KBM-7 (cell line): ENCODE measurements at places on chromosomes 12 and 14.

- DNase-seq = no peak
Observed at GRCh38 chr12:76539727-76540126, 19.8 kb downstream of the OSBPL8 start.

DNA sequence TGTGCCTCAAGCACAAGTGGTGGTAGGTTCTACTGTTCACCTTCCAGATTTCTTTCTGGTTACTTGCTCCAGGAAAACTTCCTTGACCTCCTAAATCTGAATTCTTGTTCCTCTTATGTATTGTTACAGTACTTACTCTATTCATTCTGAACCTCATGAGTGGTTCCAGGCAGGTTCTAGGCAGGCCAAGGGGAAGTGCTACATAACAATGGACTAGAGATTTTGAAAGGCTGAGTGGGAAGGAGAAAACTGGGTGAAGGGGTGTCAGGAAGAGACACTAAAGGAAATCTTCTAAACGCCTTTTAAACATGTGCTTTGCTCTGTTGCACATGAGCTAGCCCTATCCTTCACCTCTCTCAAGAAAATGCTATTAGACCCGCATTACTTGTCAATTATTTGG lies 1.6 kb downstream of the YARS2 start:
- DNase-seq = peak; percentile 40

- peak; percentile 46 for DNase-seq
Observed at GRCh38 chr14:99603471-99604277, at the start of gene CCDC85C. Gene CCDC85C (minus strand): TSS chr14:99604207. CDS start chr14:99603959, 248 bp downstream.

GRCh38 chr12:120955232-120955631 lies 23.1 kb upstream of the HNF1A start:
- DNase-seq = no peak

GRCh38 chr12:75635606-75636444 lies 124.4 kb upstream of the KRR1 start:
- peak; percentile 58 for DNase-seq

DNA sequence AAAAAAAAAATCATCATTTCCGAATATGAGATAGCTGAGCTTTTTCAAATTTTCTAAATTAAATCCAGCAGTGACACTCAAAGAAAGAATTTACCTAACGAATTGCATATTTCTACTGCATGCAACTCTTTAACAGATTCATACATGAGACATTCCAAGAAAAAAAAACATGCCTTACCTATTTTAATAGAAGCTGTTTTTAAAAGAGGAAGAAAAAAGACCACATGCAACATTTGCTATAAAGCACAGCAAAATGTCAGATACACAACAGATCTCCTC lies 18.5 kb downstream of the CORO1C start:
- no peak for DNase-seq

DNA sequence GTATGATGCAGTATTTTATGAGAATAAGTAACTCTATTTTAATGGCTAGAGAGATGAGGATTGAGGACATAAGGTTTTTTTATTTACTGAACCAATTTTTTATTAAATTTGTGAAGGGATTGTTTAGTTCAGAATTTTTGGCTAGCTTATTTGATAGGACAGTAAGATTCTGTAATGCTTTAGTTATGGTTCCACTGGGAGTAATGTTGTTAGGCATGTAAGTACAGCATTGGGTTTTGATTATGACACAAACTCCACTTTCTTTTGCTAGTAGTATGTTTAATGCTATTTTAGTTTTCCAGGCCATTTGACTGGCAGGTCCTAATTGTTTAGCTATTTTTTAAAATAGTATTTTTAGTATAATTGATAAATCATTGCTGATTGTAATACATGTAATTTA lies 33.8 kb upstream of the LRRC10 start:
- no peak for DNase-seq

DNA sequence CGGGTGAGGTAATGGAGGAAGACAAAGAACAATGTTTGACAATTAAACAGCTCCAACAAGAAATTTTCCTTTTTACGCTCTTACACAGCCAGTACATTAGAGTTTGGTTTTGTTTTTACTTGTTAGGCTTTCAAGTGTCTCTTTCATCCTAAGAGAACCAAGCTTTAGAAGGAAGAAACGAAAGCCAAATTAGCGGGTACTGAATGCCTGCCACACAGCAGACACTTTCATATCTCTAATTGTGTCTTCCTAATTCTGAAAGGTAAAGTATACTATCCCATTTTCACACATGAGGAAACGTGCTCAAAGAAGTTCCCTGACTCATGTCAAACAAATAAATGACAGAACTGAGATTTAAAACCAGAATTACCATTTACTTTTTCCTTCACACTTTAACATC lies 65.0 kb downstream of the CDK17 start:
- DNase-seq = no peak
